ENCODE measurements at places on chromosomes 13 and 19. TPM values are rescaled to one million over a fixed set of nuclear protein-coding genes. Genes with fewer than 3 reads are reported as not detected.
A peak's percentile ranks its signal among the peaks of the same experiment; 100 is the strongest.

GRCh38 chr13:111204438-111205177, 89.5 kb downstream of the ARHGEF7 start:
- DNase-seq = no peak

- DNase-seq = no peak
These were observed 721 bp downstream of the MED25 start for GRCh38 chr19:49818649-49819370.

DNA sequence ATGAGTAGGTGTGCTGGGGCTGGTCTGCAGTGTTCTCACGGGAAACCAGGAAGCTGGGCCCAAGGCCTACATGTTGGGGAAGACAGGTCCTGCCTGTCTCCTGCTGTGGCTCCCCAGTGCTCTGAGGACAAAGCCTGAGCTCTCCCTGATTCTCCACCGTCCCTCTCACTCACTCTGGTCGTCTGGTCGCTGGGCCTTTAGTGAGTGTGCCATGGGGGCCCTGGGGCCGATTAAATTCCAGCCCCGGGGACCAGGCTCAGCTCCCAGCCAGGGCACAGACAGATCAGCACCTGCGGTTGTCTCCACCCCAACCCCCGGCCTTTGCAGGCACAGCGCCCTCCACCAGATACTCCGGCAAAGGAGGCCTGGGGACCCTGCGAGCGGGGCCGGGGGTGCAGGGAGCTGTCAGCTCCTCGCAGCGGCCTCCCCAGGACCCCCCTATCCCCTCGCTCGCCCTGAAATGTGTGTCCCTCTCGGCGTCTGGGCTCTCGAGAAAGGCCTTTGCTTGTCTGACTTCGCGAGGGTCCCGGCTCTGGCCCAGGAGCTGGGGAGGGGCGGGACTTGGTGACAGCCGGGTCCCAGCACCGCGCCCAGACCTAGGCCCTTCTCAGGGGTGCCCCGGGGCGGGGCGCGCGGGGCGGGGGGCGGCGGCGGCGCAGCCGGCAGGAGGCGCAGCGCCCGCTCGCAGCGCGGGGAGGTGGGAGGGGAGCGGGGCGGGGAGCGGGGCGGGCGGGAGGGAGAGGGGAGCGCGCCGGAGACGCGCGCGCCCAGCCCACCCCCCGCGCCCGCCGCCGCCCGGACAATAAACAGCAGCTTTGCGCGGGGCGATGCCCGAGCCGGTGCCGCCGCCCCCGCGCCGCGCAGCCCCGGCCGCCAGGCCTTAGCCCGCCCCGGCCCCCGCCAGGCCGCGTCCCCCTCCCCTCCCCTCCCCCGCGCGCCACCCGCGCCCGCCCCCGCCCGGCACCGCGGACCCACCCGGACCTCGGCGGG, at the start of gene PALM:
TSS of gene PALM (plus strand) at position 782 of the 990 bp plus-strand sequence. CDS start 212 bp downstream, outside the sequence.
- no peak for DNase-seq

GRCh38 chr19:28221736-28222135, 991.2 kb downstream of the UQCRFS1 start:
- DNase-seq = no peak

- DNase-seq = no peak
These were observed 2.7 kb downstream of the FCHO1 start for GRCh38 chr19:17753976-17754375.

- DNase-seq = no peak
These were observed 48.5 kb downstream of the GAS6 start for GRCh38 chr13:113815151-113816058.

DNA sequence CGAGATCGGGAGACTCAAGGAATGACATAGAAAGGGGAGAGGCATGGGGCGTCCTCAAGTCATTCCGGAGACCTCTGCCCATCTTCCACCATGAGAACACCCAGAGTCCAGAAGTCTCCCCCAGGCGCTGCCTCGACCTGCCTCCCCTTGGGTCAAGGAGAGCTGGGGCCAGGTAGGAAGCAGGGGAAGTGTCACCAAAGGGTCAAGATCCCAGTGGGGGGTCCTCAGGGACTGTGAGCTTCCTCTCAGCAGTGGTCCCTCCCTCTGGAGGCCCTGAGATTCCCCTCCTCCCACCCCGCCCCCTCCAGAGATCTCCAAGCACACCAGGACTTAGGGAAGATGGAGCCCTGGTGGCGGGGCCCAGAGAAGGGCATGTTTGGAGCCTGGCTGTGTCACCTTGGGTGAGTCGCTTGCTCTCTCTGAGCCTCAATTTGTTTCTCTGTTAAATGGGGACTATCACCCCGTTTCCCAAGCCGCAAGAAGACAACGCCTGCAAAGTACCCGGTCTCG, 919 bp downstream of the DACT3 start:
- no peak for DNase-seq

DNA sequence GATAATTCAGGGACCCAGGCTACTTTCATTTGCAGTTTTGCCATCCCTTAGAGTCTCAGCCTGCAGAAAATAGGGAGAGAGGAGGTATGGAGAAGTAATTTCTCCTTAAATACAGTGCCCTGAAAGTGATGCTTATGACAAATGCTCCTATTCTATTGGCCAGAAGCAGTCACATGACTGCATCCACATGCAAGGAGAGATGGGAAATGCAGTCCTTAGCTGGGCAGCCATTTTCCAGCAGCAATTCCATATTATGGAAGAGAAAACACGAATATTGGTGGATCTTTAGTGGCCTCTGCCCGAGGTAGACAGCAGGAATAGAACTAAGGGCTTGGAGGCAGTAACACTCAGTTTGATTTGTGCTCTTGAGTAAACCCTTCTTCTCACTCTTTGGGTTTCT, 39.4 kb downstream of the VAV1 start:
- no peak for DNase-seq

DNA sequence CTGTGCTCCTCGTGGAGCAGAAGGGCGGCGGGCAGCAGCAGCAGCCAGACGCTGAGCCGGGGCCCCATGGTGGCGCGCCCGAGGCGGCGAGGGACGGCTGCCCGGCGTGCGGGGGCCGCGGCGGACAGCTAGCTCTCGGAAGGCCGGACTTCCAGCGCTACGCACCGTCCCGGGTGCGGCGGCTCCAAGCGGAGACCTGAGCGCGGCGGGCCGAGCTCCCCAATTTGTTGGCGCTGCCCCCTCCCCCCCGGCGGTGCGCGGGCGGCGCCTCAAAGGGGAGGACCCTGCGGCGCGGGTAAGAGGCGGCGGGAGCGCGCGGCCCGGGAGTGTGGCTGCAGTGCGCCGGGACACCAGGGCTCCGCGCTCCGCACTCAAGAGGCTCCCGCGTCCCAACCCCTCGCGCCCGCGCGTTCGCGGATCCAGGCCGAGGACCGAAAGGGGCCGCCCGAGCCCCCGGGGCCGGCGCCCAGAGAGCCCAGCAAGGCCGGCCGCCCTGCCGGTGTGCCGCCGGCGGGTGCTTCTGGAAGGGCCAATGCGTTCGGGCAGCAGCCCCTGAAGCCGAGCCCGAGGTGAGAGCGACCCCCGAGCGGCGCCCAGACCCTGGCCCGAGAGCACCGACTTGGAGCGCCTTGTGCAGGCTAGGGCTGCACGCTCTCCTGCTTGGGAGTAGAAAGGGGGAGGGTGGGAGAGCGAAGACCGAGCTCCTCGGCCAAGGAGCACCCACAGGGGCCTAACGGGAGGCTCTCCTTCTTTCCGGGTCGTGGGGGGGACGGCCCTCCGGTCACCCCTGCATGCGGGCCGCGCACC, at the start of the genes COL4A1 and COL4A2:
TSS of gene COL4A1 (minus strand) at position 198 of the 807 bp plus-strand sequence. CDS start at position 68, 130 bp downstream.
TSS of gene COL4A2 (plus strand) at position 325 of the 807 bp plus-strand sequence. CDS start 620 bp downstream, outside the sequence.
- DNase-seq = peak; percentile 95

- DNase-seq = no peak
These were observed 345.3 kb downstream of the ENOX1 start for GRCh38 chr13:43441464-43441863.

DNA sequence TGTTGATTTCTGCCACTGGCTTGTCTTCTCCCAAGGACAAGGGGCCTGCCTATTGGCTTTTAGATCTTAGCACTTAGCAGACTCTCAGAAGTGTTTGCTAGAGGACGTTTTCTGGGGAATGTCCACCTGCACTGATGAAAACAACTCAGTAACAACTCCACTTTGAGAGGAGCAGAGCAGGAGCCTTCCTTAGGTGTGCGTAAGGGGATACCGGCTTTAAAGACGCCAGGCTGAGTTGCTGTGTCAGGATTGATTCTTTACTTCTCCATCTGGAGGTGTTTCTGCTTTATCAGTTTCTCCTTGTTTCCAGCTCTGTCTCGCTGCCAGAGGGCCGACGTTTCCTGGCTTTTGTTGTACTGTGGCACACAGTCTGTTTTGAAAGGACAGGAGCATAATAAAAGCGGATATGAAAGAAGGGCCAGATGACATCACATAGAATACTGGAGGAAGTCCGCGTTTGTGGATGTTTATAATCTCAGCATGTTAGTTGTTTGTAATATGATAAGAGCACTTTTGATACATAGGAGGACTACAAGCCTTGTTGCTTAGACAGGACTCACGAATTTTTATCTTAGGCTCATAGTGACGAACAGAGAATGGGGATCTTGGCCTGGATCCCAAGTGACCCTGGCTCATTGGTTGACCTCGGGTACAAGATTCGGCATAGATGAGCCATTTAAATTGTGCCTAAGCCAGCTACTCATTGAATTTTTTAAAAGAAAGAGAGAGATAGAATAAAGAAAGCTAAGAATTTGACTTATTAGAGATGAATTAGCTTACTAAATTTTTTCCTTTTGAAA, 34.6 kb downstream of the COL4A2 start:
- peak; percentile 85 for DNase-seq

DNA sequence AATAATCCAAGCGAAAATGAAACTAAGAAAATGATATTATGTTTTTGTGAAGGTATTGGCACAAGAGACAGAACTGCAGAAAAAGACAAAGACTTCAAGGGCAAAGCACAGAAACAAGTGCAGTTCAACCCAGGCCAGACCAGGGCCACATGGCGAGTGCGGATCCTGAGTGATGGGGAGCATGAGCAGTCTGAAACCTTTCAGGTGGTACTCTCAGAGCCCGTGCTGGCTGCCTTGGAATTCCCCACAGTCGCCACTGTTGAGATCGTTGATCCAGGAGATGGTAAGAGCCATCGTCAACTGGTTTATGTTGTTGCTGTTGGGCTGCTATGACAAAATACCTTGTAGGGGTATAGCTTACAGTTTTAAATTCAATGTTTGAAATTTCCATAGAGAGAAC, 82.6 kb downstream of the FREM2 start:
- no peak for DNase-seq

GRCh38 chr13:21852043-21852442, 181.2 kb downstream of the FGF9 start:
- DNase-seq = no peak

GRCh38 chr13:32504876-32505275, 33.7 kb downstream of the N4BP2L2 start:
- DNase-seq = no peak

GRCh38 chr13:109906976-109907375, 120.6 kb upstream of the IRS2 start:
- no peak for DNase-seq

DNA sequence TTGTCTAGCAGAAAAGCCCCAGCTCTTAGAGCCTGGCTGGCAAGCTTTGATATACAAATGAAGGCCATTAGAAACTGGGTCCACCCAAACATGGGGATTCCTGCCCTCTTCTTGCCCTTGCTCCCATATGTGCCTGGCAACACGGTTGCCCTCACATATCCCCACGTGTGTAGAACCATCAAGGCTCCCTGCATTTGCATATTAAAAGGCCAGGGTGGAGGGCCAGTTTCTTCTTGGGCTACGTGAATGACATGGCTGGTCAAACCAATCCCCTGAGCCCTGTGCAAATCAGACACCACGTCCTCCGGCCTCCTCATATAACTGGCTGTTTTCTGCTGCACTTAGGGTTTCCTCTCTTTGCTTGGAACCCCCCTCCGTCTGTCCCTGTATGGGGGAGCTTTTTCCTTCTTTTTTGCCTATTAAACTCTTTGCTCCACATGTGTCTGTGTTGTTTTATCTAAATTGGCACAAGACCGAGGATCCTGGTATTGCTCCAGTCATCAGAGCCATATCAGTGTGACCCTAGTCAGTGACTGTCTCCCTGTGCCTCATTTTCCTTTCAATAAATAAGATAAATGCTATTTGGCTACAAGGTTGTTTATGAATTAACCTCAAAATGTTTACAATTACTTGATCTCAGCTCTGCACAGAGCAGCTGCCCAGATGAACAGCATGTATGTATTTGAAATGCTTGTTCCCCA, 30.3 kb upstream of the CEACAM1 start:
- no peak for DNase-seq

DNA sequence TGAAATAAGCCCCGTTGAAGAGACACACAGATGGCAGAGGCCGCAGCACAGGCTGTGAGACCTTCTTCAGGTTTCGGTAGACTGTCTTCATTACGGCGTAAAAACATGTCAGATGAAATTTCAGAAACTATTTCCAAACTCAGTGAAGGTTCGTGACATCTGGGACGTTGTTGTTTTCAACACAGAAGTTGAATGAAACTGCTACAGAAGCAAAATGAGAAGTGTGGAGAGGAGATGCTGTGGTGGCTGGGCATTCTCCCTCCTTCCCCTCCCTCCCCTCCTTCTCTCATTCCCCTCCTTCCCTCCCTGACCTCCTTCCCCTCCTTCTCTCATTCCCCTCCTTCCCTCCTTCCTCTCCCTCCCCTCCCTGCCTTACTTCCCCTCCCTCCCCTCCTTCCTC, 113.6 kb downstream of the ATP11A start:
- DNase-seq = no peak

DNA sequence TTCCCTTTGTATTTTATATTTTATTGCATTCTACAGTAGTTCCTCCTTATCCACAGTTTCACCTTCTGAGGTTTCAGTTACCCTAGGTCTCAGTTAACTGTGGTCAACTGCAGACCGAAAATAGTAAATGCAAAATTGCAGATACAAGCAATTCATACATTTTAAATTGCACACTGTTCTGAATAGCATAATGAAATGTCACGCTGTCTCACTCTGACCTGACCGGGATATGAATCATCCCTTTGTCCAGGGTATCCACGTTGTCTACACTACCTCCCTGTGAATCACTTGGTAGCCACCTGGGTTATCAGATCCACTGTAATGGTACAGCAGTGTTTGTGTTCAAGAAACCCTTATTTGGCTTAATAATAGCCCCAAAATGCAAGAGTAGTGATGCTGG, 325.0 kb downstream of the DNAJC15 start:
- no peak for DNase-seq

GRCh38 chr19:7677669-7678311, 900 bp downstream of the MCEMP1 start:
- no peak for DNase-seq

- no peak for DNase-seq
These were observed 340.2 kb downstream of the DIAPH3 start for GRCh38 chr13:59823486-59823885.

GRCh38 chr13:100139817-100140216, 50.9 kb downstream of the PCCA start:
- DNase-seq = no peak

- no peak for DNase-seq
These were observed 119.1 kb downstream of the IER2 start for GRCh38 chr19:13269348-13269747.

DNA sequence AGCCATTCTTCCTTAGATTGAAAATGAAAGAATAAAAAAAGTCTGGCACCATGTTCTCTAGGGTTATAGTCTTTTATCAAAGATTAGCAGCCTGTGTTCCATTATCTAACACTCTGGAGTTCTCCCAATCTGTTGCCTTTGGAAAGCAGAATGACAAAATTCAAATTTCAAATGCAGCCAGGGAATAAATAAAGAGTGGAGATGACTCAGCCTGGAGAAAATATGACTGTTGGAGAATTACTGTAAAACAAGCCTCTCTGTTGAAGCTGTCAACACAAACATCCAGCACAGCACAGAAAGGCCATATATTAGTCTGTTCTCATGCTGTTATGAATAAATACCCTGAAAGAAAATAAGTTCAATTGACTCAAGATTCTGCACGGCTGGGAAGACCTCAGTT, 650.5 kb upstream of the SLC10A2 start:
- no peak for DNase-seq

ZNF813 gene
- total RNA-seq = 2.9 TPM

KLF2 gene
- total RNA-seq = 208 TPM

NTN5 gene
- 0.38 TPM for total RNA-seq

IGFL1 gene
- not detected for total RNA-seq

Measured in posterior vena cava (tissue), 2 donors.